SJSA1 (cell line): ENCODE measurements at places on chromosomes 16 and 17. TPM values are rescaled to one million over a fixed set of nuclear protein-coding genes. Genes with fewer than 3 reads are reported as not detected.

- no peaks in the 10 kb centered on the region for H3K27me3 ChIP-seq
- no peaks in the 10 kb centered on the region for H3K36me3 ChIP-seq
- no peak overlapping the region for H3K4me3 ChIP-seq
- no peak overlapping the region for H3K27ac ChIP-seq
Observed at GRCh38 chr16:10465821-10466220, 80.0 kb downstream of the ATF7IP2 start.

DNA sequence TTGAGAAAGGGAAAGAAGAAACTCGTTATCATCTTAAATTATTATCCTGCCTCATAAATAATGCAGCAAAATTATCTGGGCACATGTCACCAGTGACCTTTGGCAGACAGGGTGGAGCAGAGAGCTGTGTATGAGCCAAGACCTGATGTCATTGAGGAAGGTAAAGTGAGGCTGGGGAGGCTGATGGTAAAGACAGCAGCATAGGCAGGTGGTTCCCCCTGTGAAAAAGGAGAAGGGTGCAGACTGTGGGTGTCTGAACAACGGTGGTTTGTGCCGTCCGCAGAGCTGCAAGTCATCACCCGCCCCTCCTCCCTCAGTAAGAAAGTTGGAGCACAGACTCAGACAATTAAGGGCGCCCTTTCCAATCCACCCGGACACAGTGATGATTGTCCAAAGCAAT, 30.8 kb upstream of the METTL16 start:
- no peak overlapping the region for H3K27ac ChIP-seq
- DNase-seq = no peak
- H3K36me3 ChIP-seq = no peaks in the 10 kb centered on the region
- no peaks in the 10 kb centered on the region for H3K4me1 ChIP-seq
- H3K4me3 ChIP-seq = no peak overlapping the region

GRCh38 chr16:5841974-5842373, 744.4 kb upstream of the EEF2KMT start:
- H3K27me3 ChIP-seq = no peaks in the 10 kb centered on the region
- H3K4me1 ChIP-seq = no peaks in the 10 kb centered on the region
- DNase-seq = no peak
- no peaks in the 10 kb centered on the region for H3K36me3 ChIP-seq
- no peak overlapping the region for H3K4me3 ChIP-seq

- H3K4me1 ChIP-seq = peaks cover 13% of the 10 kb centered on the region
- H3K27me3 ChIP-seq = no peaks in the 10 kb centered on the region
- no peak overlapping the region for H3K4me3 ChIP-seq
- DNase-seq = no peak
- no peak overlapping the region for H3K27ac ChIP-seq
- peaks cover 6% of the 10 kb centered on the region; the same call in 1 of the 2 replicates for H3K36me3 ChIP-seq
Observed at GRCh38 chr17:78709751-78710181, 72.3 kb downstream of the CYTH1 start.

DNA sequence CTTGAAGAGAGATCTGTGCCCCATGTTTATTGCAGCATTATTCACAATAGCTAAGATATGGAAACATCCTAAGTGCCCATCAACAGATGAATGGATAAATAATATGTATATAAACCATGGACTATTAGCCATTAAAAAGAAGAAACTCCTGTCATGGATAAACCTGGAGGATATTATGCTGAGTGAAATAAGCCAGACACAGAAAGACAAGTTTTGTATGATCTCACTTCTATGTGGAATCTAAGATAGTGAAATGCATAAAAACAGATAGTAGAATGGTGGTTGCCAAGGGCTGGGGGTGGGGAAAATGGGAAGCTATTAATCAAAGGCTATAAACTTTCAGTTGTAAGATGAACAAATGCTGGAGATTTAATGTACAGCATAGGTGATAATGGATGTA, 19.9 kb upstream of the HEATR6 start:
- no peaks in the 10 kb centered on the region for H3K27me3 ChIP-seq
- H3K36me3 ChIP-seq = no peaks in the 10 kb centered on the region
- no peak overlapping the region for H3K4me3 ChIP-seq

GRCh38 chr16:86455640-86456039, 54.7 kb upstream of the FOXF1 start:
- H3K27me3 ChIP-seq = no peaks in the 10 kb centered on the region
- H3K4me3 ChIP-seq = no peak overlapping the region
- peak overlapping the region; percentile 34; the same call in 1 of the 2 replicates for H3K27ac ChIP-seq

DNA sequence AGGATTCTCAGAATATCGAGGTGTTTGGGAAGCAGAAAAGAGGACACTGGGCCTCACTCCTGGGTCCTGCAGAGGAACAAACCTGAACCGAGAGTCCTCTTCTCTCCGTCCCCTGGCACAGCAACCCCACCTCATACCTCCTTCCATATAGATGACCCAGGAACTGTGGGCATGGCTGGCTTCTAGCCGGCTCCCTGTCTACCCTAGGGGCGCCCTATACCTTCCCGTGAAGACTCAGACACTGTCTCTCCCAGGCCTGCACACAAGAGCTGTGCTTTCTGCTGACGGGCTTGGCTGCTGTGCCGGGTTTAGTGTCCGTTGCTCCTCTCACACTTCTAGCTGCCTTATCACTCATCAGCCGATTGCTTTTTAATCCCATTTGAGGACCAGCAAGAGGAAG, 46.5 kb upstream of the CRISPLD2 start:
- no peaks in the 10 kb centered on the region for H3K4me1 ChIP-seq
- H3K4me3 ChIP-seq = no peak overlapping the region
- no peak for DNase-seq
- no peaks in the 10 kb centered on the region for H3K27me3 ChIP-seq
- no peak overlapping the region for H3K27ac ChIP-seq
- peaks cover 89% of the 10 kb centered on the region for H3K36me3 ChIP-seq

The RGS11 gene
- total RNA-seq = not detected in 2 replicates

GRCh38 chr17:49201481-49201927, 8.9 kb downstream of the GNGT2 start:
- no peak overlapping the region for H3K27ac ChIP-seq
- no peaks in the 10 kb centered on the region for H3K4me1 ChIP-seq
- H3K4me3 ChIP-seq = no peak overlapping the region
- DNase-seq = no peak

DNA sequence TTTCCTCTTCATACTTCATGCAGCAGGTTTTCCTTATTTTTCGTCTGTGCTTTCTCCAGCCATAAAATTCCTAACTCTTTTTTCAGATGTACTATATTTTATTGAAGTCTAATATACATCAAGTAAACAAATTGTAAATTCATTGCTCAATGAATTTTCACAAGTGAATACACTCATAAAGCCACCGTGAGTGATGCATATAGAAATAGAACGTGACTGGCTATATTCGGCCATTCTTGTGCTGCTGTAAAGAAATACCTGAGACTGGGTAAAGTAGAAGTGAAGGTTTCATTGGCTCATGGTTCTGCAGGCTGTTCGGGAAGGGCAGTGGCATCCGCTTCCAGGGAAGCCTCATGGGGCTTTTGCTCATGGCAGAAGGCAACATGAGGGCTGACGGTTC, 868.4 kb upstream of the EEF2KMT start:
- H3K4me1 ChIP-seq = no peaks in the 10 kb centered on the region
- no peaks in the 10 kb centered on the region for H3K36me3 ChIP-seq
- no peak overlapping the region for H3K4me3 ChIP-seq
- no peaks in the 10 kb centered on the region for H3K27me3 ChIP-seq
- H3K27ac ChIP-seq = no peak overlapping the region

The ADORA2B gene
- 8.5 and 19.5 TPM in 2 replicates for total RNA-seq

The SPNS2 gene
- total RNA-seq = 0.11 TPM in 1 of 2 replicates, not detected in the other

DNA sequence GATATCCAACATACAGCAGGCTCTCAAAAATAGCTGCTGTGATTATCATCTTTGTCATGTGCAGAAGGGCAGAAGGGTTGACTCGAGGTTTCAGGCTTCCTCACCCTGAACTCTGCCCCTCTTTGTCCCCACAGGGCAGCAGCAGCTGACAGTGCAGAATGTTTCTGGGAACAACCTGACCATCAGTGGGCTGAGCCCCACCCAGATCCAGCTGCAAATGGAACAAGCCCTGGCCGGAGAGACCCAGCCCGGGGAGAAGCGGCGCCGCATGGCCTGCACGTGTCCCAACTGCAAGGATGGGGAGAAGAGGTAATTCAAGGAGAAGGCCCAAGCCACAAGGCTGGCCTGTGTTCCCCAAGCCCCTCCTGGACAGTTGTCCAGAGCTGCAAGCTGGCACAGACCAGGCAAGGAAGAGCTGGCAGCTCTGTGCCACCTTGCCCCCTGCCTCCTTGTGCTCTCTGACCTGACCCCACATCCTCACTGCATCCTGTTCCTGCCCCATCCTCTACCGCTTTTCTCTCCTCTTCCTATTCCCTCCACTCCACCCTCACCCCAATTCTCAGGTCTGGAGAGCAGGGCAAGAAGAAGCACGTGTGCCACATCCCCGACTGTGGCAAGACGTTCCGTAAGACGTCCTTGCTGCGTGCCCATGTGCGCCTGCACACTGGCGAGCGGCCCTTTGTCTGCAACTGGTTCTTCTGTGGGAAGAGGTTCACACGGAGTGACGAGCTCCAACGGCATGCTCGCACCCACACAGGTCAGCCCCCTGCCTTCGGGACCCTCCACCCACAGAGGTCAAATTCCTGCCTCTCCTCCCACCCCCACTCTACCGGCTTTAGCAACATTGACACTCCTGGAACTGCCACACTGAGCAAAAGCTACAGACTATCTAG, 16.3 kb upstream of the PNPO start:
- H3K27ac ChIP-seq = no peak overlapping the region
- DNase-seq = no peak
- no peaks in the 10 kb centered on the region for H3K4me1 ChIP-seq
- H3K4me3 ChIP-seq = no peak overlapping the region
